WTC11 (cell line): ENCODE measurements at places on chromosomes 11 and 22.

DNA sequence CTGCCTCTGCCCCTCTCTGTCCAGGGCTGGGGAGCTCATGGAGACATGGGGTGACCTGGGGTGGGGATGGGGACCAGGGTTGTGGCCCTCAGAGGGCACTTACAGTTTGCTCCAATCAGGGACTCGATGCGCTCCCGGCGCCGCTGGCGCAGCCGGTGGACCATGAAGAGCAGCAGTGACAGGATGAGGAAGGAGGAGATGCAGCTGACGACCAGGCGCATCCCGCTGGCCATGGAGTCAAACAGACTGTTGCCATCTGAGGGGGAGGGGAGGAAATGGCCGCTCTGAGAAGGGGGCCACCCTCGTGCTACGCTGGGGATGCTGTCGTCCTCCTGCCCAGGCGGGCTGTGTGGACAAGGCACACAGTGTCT, 80.5 kb downstream of the DGCR2 start:
- no peak for DNase-seq

DNA sequence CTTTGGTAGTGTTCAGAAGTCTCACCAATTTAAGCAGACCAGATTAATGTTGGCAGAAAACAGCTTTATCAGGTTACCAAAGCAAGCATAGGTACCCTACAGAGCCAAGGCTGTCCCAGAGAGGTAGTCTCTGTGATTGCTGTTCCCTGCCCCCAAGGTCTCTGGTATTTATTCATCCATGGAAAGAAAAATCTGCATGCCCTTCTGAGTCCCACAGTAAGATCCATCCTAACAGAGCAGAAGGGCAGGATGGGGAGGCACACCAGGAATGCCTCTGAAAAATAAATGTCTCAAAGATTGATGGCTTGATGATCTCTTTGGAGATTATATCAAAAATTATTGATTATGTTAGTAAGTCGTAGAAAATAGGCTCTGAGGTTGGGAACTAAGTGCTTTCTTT, 122.8 kb downstream of the FAT3 start:
- DNase-seq = no peak

GRCh38 chr11:22465620-22466019, 127.4 kb downstream of the SLC17A6 start:
- no peak for DNase-seq

GRCh38 chr11:79439410-79439885, 1.4 kb downstream of the TENM4 start:
- DNase-seq = no peak

DNA sequence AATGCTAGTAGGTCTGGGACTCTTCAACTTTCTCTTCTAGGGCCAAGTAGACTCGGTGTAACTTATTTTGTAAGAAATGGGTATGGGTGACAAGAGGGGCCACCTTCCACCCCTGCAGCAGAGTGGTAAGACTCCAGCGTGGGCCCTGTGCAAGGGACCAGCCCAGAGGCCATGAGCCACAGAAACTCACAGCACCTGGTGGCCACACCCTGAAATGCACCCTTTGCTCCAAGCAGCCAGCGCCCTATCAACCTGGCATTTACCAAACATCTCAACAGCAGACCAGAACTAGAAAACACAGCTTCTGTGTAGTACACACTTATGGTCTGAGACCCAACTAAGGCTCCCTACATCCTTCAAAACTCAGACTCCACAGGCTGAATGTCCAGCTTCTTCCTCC, 5.7 kb downstream of the CDCA5 start:
- peak; percentile 73 for DNase-seq

DNA sequence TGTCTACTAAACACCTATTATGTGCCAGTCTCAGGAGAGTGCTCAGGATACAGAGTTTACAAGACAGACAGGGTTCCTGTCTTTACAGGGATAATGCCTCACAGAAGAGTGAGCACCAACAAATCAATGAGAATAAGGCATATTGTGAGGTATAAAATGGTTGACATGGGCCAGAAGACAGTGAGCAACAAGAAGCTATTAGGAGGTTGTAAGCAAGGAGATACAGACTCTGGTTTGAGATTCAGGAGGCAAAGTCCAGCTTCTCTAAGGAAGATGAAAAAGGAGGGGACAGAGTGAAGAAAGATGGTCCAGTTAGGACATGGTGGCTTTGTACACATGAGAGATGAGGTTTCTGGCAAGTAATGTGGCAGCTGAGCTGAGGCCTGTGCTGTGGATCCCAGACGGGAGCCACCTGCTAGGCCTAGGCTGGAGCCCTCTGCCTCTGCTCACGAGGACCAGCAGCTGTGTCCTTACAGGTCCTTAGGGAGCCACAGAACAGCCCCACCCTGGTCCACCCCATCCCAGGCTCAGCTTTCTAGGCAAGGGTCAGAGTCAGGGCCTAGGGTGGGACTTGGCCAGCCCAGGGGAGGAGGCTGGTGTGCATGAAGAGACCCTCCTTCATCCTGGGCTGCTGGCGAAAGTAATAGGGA, 110.5 kb downstream of the ZNF280B start:
- DNase-seq = no peak

GRCh38 chr11:21401496-21401895, 732.1 kb downstream of the NELL1 start:
- no peak for DNase-seq

- no peak for DNase-seq
Measured at GRCh38 chr11:27025312-27025955, 15.2 kb upstream of the BBOX1 start.

DNA sequence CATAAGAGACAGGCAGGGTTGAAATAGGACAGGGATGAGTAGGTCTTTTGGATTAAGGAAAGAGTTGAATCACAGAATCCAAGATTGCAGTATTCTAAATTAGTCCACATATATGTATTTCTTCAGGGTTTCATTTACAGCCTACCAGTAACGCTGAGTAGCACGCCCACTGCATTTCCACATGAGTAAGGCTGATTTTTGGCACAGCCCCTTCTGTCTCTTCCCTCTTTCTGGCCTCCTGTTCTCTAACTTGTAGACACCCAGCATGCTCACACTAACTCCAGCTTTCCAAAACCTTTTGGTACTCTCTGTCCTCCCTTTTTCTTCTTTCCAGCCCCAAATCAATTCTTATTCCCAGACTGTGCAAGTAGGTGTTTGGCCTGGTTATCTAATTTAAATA, 3.7 kb upstream of the SIK2 start:
- no peak for DNase-seq

GRCh38 chr11:117669062-117669461, 128.0 kb downstream of the DSCAML1 start:
- DNase-seq = no peak

DNA sequence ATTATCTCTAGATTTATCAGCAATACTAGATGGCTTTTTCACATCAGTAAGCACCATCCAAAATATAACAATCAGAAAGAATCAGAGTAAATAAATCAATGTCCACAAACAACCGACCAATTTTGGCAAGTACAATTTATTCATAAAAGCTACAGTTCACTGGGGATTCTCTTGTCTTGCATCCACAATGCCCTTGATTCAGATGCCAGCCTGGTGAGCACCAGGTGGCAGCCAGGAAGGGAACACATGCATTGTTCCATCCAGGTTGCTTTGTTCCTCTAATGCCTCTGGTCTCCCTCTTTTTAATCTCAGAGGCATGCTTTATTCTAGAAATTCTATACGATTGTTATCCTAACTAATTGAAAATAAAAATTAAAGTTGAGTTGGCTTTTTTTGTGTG, 242.1 kb upstream of the KIRREL3 start:
- no peak for DNase-seq

DNA sequence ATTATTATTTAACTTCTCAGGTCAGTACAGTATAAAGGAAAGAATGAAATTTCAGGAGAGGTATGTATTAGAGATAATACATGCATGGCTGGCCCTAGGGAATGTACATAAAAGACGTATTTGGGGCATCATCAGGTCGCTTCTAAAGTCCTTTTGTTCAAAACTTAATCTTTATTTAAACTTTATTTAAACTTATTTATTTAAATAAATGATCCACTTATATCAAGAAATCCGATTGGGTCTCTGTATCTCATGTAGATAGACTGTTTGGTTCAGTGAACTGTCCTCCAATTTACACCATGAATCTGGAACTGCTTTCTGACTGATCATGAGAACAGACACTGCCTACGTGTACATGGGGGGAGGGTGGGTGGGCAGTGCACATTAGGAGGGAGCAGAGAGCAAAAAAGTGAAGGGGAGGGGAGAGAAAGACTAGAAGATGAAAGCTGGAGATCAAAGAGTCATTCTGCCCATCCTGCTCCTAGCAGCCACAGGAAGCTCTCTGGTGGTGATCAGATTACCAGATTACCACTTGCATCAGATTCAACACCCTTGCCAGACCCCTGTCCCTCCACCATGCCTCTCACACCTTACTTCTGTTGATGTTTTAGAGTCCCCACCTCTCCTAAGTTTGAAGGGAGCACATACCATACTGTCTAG, 92.1 kb upstream of the MTMR2 start:
- DNase-seq = no peak

DNA sequence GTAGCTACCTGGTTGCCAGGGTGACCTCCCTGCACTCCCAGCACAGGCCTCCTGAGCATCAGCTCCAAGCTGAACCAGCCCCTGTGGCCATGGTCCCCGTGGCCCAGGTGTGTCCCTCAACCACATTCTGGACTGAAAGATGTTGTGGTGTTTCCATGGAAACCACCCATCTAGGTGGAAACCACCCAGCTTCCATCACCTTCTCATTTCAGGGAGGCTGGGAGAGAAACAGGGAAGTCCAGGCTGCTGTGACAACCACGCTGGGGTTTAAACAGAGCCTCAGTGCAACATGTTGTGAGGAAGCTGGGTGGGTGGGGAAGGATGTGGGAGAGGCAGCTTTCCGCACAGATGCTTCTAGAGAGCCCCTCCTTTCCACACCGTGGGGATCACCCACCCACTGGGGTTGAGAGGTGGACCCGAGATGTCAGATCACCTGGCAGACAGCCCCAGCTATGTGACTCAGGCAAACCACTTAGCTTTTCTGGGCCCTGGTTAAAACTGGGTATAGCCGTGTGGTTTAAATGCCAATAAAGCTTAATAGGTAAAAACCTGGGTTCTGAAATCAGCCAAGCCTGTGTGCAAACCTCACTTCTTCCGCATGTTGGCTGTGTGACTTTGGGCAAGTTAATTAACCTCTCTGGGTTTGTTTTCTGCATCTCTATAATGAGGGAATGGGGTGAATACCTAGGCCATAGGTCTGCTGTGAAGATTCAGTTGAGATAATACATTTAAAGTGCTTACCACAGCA, 46.4 kb downstream of the CD82 start:
- DNase-seq = no peak

DNA sequence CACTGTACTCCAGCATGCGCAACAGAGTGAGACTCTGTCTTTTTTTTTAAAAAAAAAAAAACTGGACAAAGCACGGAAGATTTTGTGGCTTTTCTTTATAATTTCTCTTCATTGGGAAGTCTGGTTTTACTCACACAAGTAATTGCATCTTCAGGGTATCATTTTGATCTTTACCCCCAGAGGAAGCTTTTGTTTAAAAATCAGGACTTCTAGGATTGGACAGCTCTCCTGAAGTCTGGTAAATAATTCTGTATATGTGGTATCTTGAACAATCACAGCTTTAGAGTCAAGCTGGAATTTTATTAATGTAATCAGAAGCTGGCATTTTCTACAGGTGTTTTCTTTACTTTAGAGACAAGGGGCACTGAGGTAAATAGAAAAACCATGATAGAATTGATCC, 208.1 kb upstream of the NARS2 start:
- no peak for DNase-seq

DNA sequence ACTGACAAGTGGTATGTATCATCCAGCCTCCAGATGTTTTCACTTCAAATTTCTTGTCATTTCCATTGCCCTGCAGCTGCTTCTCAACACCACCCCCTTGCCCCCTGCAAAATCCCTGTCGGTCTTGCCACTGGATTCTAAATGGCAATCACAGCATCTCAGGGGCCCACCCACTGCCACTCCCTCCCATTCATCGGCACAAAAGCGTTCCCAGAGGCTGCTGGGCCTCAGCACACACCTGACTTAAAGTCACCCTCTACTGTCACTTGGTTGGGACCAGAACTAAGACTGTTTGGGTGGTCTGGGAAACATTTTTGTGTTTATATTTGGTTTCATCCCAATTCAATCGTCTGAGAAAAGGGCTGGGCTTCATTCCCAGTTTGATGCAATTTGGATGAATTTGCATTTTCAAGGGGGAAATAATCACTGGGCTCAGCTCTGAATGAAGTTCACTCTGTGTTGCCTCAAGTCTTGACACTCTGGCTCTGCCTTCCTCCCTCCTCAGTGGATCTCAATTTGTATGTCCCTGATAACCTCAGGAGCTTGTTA, 27.1 kb downstream of the SYT13 start:
- DNase-seq = no peak

DNA sequence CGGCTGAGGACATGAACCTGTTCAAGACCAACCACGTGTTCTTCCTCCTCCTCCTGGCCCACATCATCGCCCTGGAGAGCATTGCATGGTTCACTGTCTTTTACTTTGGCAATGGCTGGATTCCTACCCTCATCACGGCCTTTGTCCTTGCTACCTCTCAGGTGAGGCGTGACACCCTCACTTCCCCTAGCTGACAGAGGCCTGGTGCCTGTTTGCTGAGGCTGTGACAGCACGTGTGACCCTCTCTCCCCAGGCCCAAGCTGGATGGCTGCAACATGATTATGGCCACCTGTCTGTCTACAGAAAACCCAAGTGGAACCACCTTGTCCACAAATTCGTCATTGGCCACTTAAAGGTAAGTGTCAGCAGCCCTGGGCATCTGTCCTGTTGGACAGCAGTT, 12.3 kb downstream of the FADS2 start:
- DNase-seq = no peak

- no peak for DNase-seq
Measured at GRCh38 chr11:78615724-78616123, 41.1 kb upstream of the NARS2 start.

- DNase-seq = no peak
Measured at GRCh38 chr11:92406472-92406871, 181.9 kb downstream of the FAT3 start.

GRCh38 chr22:45908961-45909360, 68.0 kb downstream of the WNT7B start:
- no peak for DNase-seq

DNA sequence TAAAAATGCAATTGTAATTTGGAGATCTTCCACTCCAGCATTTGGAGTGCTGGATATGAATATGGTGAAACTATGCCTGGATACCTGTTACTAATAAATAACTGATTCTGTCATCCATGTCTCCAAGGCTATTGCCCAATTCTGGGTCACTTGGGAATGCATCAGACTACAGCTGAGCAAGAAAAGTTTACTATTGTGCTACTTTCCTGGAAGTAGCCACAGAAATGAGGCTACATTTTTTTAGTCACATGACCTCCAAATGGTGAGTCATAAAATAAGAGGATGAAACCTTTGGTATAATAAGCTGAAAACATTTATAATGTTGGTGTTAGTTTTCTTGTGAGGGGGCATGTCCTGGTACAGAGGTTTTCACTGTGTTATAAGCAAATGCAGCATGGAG, 44.4 kb downstream of the DCDC1 start:
- no peak for DNase-seq

GRCh38 chr11:96167203-96167758, 175.7 kb downstream of the MAML2 start:
- DNase-seq = no peak

- no peak for DNase-seq
Measured at GRCh38 chr22:21944871-21945270, 7.8 kb downstream of the PPM1F start.
